Thoracic aorta (tissue), 2 donors: ENCODE measurements at places on chromosomes 5 and 9.

GRCh38 chr5:78985116-78985724 is at the start of gene ARSB:
Gene ARSB, minus strand, starts transcription at chr5:78985310. Its CDS starts 62 bp downstream, at chr5:78985248.
- no peak for DNase-seq

GRCh38 chr5:78361631-78361993 is 1.2 kb downstream of the SCAMP1 start:
- DNase-seq: no peak

DNA sequence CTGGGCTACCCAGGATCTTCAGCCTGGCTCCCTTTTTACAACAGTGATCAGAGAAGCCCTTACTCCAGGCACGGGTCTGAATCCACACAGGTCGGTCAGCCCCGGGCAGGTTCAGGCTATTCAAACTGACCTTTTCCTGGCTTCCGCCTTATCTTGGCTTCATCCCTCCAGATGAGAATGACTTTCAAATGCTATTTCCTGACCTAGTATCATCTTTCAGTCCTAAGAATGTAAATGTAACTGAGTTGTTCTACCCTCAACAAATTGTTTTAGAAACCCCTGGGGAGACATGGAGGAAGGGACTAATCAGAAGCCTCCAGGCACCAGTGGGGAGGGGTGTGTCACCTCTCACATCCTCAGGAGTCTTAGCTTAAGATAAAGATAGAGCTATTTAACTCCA is 213.2 kb downstream of the EPB41L4A start:
- DNase-seq: no peak

DNA sequence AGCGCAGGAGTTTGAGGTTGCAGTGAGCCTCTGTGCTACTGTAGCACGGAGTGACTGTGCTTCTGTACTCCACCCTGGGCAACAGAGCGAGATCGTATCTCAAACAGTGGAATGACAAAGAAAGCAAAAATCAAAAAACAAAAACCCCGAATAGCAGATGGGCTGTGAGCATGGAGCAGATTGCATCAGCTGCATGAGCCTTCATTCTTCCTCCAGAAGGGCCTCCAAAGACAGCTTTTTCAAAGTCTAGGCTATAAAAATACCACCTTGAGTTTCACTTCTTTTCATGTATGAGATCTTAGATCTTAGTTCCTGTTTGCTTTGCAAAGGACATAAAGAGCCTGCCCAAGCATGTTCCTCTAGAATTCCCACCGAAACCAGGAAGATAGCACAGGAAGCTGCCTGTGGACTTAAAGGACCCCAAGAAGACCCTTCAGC is 15.0 kb upstream of the HSPB3 start:
- DNase-seq: no peak

- DNase-seq: no peak
These were observed 1.6 kb upstream of the TMEM141 start for GRCh38 chr9:136789523-136789937.

GRCh38 chr9:4284925-4285324 is 14.9 kb downstream of the GLIS3 start:
- no peak for DNase-seq

GRCh38 chr5:112967520-112968083 is 9.0 kb upstream of the DCP2 start:
- no peak for DNase-seq

DNA sequence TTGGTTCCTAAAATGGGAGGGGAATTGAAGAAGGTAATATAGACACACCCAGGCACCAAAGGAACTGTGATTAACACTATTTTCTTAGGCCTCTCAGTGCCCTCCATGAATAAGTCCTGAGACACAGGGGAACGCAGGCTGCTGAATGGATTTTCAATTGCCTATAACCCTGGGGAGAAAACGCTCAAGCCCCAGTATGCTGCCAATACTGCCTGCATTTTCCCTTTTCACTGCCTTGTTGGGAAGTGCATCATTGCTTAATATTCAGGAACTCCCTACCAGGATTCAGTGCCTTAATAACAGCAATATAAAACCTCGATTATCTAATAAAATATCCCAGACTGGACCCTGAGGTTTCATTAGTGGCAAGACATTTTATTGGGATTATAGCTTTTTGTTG is 25.4 kb downstream of the APBA1 start:
- DNase-seq: no peak

DNA sequence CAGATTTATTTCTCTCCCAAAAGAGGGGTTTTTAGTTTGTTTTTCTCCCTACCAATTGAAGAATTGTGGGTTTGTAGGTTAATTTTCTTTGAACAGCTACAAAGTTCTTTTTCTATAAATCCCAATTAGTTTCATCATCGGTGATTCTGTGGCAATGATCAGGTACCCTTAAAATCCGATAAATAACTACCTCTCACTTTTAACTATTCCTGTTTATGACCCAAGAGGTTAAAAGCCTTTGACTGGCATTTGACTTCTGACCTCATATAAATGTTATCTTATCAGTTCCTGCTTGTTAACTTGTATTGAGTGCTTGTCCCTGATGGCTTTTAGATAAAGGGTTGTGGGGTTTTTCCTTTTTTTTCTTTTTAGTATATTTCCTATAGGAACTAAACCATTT is 124.4 kb upstream of the TMEM161B start:
- DNase-seq: no peak

- DNase-seq: no peak
These were observed at the start of gene CDH6 for GRCh38 chr5:31193591-31194467. Gene CDH6, plus strand, starts transcription at chr5:31193686. Its CDS starts 73,788 bp downstream, at chr5:31267474.

DNA sequence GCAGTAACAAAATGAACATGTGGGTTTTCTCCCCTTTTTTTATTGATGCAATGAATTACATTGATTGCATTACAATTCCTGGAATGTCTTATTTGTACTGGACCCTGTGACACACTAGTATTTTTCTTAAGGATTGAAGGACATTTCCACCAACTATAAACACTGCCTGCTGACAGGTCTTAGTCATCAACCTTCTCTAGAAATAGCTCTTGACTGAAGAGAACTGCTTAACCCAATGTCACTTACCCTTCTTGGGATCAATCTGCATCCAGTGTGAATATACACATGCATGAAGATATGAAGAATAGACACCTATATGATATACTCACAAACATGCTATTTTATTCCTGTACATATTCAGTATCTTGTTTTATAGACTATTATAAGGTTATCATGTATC is 130.6 kb downstream of the FBXO38 start:
- no peak for DNase-seq
